ENCODE measurements at places on chromosomes 4 and X.

DNA sequence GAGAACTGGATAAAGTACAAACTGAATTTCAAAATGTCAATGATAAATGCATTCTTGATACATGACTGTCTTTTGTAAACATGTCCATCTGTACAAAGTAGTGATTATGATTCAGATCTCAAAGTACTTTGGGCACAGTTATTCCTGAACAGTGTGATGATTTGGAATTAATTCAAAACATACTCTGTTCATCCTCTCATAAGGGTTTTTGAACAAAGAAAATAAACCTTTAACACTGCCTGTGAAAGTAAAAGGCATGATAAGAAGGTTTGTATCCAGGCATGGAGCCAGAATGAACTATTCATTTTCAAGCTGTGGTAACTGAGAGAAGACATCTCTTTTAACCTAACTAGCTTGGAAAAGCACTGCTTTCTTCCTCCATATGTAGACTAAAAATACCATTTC, 883 bp upstream of the KLHL4 start:
- DNase-seq = no peak

DNA sequence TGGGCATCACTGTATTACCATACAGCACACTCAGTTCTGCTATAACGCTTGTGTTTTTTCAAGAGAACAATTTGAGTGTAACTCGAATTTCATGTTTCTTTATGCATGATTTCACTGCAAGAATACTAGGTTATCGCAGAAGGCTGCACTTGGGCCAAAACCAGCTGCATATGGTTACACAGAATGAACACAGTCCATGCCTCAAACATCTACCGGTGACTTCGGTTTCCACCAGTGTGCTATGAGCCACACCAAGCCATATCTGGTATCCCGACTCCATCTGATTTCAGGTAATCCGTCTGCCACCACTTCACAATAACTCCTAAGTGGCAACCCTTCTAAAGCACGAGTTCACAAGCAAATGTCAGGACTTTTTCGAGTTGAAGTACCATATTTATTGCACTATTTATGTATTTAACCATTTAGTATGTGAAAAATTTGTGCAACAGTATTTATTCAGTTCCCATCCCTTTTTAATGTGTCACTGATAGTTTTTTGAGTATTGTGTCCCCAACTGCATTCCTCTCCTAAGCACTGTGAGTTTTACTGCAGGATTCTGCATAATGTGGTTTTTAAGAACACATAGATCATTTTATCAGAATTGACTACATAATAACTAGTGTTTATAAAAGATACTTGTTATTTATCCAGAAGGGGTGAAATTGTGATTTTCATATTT, 111.8 kb downstream of the APBB2 start:
- DNase-seq = no peak

DNA sequence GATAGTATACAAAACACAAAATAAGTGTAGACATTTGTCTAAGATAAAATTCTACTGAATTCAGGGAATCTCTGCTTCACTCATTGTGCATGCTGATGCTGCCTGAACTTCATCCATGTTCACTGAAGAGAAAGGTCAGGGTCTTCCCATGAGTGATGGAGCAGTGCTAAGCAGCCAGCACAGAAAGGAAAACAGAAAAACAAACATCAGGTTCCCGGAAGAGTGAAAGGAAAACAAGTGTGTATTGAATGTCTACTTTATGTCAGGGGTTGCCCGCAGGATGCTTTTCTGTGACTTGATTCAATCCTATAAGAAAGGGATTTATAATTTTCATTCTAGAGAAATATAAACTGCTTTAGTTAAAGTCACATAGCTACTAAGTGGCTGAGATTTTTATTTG, 522.4 kb downstream of the RAB28 start:
- DNase-seq = no peak

- no peak for DNase-seq
Measured at GRCh38 chr4:146638786-146639505, at the start of gene POU4F2. TSS of gene POU4F2 (plus strand) at chr4:146638893. CDS start at chr4:146639141, 248 bp downstream.

DNA sequence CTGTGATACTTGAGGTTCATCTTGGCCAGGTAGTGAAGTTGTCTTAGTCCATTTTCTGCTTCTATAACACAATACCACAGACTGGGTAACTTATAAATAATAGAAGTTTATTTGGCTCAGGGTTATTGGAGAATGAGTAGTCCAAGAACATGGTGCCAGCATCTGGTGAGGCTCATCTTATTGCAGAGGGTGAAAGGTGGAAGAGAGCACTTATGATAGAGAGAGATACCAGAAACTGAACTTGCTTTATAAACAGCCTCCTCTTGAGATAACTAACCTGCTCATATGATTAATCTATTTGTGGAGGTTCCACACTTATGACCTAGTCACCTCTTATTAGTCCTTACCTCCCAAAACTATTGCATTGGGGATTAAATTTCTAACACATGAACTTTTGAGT, 1.6 kb downstream of the C4orf51 start:
- no peak for DNase-seq

DNA sequence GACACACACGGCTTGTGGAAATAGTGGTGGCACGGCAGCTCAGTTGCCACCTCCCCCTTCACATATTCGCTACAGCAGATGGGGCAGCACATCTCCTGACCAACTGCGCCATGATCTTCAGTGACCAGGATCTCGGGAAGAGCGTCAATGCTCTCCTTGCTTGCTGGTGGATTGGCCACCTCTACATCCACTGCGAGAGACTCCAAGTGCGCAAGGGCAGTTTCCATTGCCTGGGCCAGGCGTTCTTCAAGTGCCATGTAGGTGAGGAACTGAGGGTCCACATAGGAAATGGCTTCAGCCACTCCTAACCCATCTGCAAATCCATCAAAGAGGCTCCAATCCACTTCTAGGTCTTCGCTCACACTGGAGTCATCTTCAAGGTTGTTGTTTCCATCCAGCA, 3.9 kb downstream of the PJA1 start:
- DNase-seq = no peak

DNA sequence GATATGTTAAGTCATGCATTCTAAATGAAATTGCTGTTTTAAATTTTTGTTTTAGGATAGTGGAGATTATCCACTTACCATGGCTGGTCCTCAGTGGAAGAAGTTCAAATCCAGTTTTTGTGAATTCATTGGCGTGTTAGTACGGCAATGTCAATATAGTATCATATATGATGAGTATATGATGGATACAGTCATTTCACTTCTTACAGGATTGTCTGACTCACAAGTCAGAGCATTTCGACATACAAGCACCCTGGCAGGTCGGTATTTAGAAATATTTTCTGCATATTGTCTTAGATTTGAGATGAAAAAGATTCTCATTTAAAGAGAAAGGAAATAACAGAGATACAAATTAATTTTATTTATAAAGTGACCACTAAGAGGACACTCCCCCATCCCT, 83.6 kb downstream of the STAG2 start:
- no peak for DNase-seq

DNA sequence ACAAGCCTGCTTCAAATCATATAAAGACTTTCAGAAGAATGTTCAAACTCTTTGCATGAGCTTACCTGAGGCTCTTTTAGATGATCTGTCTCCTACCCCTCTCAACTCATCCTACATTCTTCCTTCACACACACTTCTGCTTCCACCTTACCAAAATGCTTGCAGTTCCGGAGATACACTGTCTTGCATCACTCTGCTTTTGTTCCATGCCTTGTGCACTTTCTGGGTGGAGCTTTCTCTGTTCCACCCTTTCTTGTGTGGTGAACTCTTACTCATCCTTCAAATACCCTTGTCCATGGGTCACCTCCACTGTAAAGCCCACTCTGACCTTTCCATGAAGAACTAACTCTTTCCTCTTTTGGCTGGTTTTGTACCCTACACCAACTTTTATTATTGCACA, 18.4 kb upstream of the MGST2 start:
- no peak for DNase-seq

GRCh38 chr4:610411-611261, 14.7 kb upstream of the PDE6B start:
- DNase-seq = no peak

DNA sequence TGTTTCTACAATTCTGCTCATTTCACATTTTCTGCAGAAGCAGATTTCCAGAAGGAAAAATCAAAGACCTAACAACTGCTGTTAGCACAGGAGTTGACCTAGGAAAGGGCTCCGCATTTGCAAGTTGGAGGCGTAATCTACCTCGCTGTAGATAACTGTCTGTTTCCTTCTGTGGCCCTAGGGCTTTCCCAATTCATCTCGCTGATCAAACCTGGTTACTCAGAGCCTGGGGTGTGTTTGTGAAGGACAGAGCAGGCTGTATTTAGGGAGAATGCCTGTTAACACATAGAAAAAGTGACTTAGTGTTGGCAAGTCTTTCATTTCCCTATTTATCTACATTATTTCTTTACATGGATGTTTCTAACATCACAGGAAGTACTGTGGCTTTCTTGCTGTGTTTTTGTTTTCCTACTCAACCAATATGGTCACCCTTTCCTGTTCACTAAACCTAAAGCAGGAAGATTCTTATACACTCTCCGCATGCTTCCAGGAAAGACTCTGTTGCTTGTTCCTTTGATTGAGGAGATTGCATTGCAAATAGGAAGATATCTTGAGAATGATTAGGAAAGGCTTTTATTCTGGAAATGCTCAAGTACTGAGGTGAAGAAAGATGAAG, 40.5 kb downstream of the AGA start:
- no peak for DNase-seq

DNA sequence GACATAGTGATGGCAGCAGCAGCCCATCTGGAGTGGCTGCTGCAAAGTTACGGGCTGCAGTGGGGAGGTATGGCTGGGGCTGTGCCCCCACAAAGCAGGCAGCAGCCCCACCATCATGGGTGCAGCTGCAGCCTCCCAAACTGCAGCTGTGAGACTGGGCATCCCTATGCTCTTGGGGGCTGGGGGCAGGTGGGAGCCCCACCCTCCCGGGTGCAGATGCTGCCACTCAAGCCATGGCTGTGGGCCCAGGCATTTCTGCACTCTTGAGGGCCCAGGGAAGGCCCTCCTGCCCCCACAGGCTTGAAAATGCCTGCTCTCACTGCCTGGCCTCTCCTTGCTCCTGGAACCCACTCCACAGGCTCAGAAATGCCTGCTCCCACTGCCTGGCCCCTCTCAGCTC, 389.4 kb downstream of the TEX13C start:
- DNase-seq = no peak

- DNase-seq = no peak
Measured at GRCh38 chr4:108355902-108356535, 187.3 kb upstream of the LEF1 start.

- DNase-seq = no peak
Measured at GRCh38 chr4:172348426-172348825, 535.2 kb downstream of the GALNTL6 start.

DNA sequence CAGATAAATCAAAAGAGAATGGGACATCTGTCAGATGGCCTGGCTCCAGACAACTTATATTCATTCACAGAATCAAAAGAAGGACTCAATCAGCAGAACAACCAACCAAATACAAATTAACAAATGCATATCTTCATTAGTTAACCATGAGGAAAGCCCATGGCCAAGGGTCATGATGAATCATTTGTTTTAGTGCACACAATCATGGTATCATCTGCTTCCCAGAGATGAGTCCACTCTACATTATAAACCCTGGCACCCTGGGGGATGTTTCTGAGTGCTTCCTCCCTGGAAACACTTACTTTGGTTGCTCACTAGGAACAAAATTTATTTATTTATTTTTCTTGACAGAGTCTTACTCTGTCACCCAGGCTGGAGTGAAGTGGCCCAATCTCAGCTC, 453.3 kb upstream of the HS3ST1 start:
- no peak for DNase-seq

DNA sequence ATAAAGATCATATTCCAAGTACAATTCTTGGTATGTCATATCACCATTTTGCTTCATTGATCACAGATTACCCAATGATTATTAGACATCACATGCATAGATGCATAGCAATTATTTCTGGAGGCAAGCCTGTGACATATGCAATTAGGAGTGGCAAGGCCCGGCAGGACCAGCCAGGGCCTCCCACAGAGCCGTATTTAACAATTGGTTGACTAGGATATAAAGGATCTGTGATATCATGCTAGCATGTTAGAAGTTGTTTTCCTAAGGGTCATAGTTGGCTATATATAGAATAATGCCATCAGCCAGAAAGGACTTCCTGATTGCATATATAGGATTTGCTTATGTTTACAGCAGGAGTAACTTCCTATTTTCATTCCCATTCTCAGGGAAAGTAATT, 103.5 kb upstream of the OTUD4 start:
- no peak for DNase-seq

DNA sequence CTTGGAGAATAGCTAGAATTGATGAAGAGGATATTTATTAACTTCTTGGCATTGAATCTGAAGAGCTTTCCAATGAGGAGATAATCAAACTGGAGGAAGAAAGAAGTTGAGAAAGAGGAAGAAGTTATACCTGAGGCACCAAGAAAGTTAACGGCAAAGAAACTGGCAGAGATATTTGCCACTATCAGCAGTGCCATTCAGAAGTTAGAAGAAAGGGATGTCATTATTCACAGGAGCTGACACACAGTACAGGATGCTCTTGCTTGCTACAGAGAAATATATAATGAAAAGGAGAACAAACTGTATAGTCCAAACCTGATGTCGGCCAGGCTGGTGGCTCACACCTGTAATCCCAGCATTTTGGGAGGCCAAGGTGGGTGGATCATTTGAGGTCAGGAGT, 64.5 kb downstream of the MCUB start:
- DNase-seq = no peak

DNA sequence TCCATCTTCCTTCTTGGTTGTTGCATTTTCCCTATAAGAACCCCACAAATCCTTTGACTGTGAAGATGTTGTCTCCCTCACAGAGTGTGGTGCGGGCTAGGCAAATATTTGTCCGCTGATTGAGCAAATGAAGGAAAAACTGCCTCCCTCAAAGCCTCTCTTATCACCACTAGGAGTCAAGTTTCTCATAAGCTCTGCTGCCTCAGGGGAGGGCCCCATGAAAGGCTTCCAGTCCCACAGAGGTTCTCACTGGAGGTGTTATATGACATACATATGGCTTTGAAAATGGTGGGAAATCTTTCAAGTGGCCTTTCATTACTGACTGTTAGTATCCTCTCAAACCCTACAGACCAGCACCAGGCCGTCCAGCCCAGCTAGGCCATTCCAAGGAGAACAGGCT, 9.3 kb downstream of the VGLL1 start:
- DNase-seq = no peak

- no peak for DNase-seq
Measured at GRCh38 chrX:154348646-154349358, 25.6 kb downstream of the FLNA start.

DNA sequence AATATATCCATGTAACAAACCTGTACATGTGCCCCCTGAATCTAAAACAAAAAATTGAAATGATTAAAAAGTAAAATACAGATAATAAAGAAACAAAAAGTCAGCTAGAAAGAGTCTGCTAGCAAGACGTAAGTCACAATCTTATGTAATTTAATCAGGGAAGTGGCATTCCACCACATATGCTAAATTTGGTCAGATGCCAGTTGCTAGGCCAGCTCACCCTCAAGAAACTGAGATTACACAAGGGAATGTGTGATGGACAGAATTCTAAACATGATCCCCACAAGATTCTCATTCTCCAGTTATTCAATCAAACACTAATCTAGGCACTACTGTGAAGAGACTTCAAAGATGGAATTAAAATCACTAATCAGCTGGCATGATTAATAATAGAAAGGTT, 689.3 kb downstream of the CENPC start:
- no peak for DNase-seq
